Stimulated activated CD8-positive, alpha-beta memory T cell treated with anti-CD3 and anti-CD28 coated beads, Interleukin-7, amount 100 ng/mL, for 1 hour (primary cell): ENCODE measurements at places on chromosomes 1 and 21.

- DNase-seq: no peak
Measured at GRCh38 chr1:167052389-167052788, 37.8 kb downstream of the GPA33 start.

GRCh38 chr1:214316593-214316992 lies 35.6 kb downstream of the SMYD2 start:
- DNase-seq: no peak

- DNase-seq: no peak
Measured at GRCh38 chr1:59046134-59046533, 250.8 kb upstream of the FGGY start.

DNA sequence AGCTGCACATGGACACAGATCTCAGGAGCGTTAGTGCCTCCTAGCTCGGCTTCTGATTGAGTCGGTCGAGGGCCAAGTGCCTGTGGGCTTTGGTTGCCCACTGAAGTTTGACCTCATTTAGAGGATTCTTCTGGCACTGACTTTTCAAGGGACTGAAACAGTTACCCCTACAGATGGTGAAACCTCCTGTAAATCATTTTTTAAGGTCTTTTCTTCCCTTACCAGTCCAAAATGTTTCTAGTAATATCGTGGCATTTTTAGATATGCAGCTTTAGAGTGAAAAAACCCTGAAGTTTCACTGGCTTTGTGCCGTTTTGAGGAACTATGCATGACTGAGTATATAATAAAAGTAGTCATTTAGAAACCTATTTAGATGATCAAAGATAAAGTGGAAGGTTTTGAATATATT lies 34.7 kb upstream of the L1TD1 start:
- no peak for DNase-seq

GRCh38 chr1:157776971-157777391 lies at the start of gene FCRL2:
TSS of gene FCRL2 (minus strand) at chr1:157777132. CDS start at chr1:157777073, 59 bp downstream.
- DNase-seq: no peak

DNA sequence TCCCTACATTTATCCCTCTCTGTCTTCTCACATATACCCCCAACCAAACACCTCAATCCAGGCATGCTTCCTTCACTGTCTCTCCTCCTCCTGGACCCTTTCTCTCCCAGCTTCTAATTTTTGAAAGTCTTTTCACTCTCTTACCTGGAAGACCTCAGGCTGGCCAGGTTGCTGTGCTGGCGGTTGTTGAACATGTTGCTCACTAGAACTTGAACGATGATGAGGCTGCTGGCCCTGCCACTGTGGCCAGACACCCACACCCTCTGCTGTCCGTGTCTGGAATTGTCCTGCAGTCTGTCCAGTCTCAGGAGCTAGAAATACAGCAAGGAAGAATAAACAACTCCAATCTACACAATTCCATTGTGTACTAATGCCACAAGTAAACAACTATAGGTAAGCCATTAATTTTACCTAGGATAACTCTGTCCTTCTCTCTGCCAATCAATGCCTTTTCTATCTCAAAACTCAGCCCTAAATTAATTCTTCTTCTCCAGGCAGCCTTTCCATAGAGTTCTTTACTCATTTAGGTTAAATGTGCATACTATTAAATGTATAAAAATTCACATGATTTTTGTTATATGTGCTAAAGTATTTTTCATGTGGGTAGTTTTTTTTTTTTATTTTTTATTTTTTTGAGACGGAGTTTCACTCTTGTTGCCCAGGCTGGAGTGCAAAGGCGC lies 5.1 kb upstream of the CTSK start:
- no peak for DNase-seq

GRCh38 chr1:188769181-188769580 lies 1708.5 kb downstream of the BRINP3 start:
- no peak for DNase-seq

- DNase-seq: no peak
Measured at GRCh38 chr1:7108251-7108650, 323.0 kb downstream of the CAMTA1 start.

DNA sequence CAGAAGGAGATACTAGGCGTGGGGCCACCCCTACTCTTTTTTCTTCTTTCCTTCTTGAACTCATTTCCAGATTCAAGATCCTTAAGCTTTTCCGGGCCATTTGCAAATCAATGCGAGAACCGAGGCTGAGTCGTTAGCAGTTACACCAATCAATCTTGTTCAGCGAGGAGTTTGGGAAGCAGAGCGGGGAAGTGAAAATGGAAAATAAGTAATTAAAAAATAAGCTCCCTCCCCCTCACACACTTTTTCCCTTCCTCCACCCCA lies 1.7 kb upstream of the NEGR1 start:
- DNase-seq: no peak

GRCh38 chr1:194931166-194931565 lies 1677.1 kb downstream of the KCNT2 start:
- no peak for DNase-seq

GRCh38 chr1:203615061-203615581 lies 11.5 kb upstream of the ATP2B4 start:
- DNase-seq: no peak

DNA sequence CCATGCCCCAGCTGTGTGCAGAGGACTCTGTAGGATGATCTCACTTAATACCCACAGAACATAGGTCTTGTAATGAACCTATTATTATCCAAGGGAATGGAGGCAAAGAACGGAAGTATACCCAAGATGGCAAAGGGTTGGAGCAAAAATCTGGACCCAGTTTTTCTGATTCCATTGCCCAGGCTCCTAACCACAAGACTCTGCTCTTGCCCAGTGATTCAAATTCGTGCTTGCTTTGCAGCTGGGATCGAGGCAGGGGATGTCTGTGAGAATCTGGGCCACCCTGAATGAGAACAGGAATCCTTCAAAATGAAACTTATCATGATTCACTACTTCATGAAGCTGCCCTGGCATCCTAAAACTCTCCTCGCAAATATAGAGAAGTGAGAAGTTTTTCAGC lies 97.5 kb upstream of the KCNJ6 start:
- DNase-seq: no peak

DNA sequence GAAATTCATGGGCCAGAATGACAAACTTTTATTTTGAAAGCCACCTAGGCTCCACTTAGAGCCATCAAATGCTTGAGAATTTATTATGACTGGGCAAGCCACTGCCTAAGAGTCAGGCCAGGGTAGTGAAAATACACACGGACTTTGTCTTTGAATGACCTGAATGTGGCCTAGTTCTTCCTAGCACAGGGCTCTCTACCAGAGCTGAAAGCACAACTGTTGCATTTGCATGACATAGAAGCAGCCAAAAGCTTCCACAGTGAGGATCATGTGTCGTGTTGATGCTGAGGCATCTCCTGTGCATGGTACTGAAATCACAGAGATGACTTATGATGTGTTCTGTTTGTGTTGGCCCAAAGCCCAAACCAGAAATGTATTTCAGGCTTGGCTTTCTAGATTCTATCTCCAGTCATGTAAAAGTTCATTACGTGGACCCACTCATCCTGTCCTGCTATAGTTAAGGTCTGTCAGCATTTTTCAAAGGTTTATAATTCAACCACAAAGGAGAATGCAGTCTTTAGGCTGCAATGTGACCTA lies 164.0 kb upstream of the UBE2U start:
- DNase-seq: no peak
